ENCODE measurements at places on chromosomes 11 and 22. TPM values are rescaled to one million over a fixed set of nuclear protein-coding genes. Genes with fewer than 3 reads are reported as not detected.

DNA sequence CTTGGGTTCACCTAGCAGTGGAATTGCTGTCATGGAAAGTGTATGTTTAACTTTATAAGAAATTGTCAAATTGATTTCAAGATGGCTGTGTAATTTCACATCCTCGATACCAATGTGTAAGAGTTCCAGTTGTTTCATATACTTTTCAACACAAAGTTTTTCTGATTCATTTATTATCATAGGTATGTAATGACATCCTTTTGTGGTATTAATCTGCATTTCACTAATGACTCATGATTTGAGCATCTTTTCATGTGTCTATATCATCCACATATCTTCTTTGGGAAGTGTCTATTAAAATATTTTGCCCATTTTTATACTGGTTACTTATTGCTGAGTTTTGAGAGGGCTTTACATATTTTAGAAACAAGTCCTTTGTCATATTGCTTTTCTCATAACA lies 17.0 kb upstream of the GLYATL1B start:
- DNase-seq, result no peak

DNA sequence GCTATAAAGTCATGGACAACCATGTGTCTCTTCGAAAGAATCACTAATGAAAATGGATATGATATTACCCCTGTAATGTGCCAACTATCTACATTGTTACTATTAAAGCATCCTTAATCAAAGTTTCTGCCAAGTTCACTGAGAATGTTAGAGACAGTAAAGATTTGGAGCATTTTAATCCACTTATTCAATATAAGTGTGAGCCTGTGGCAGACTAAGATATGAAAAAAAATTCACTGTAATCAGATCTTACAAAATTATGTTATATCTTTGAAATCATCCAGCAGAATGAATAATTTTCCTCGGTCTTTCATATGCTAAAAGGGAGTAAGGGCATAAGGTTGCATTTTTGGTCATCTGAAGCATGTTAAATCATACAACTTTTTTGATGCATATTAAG lies 49.9 kb downstream of the MAML2 start:
- no peak for DNase-seq

Gene ZNF70
- 9.9 TPM for total RNA-seq

Gene THY1
- total RNA-seq, result 9.9 TPM

DNA sequence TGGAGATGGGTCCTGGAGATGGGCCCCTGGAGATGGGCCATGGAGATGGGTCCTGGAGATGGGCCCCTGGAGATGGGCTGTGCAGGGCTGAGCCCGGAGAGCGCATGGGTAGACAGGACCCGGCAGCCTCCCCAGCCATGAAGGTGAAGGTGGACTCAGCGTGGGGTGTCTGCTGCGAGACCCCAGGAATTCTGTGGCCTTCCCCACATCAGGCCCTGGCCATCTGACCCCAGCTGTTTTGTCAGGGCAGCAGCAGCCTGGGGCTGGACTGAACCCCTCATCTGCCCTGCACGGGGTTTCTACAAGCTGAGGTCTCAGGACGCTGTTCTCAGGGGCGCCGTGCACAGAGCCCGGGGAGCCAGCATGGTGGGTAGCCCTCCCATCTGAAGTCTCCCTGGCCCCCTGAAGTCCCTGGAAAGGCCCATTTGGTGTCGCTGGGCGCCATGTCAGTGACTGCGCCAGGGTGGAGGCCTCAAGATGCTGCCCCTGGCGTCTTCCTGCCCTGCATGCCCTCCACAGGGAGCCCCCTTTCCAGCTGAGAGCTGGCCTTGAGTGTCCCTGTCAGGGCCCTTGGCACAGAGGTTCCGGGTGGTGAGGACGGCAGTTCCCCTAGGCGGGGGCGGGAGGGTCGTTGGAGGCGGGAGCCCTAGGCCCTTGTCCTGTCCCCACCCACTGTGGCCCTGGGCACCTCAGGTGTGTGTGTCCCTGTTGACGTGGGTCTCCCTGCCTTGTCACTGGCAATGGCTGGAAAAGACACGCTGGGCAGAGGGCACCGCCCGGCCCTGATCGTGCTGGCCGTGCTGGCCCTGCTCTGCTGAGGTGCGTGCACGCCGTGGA lies 5.4 kb downstream of the BRSK2 start:
- DNase-seq, result peak; percentile 16

Gene BDNF
- total RNA-seq, result not detected

DNA sequence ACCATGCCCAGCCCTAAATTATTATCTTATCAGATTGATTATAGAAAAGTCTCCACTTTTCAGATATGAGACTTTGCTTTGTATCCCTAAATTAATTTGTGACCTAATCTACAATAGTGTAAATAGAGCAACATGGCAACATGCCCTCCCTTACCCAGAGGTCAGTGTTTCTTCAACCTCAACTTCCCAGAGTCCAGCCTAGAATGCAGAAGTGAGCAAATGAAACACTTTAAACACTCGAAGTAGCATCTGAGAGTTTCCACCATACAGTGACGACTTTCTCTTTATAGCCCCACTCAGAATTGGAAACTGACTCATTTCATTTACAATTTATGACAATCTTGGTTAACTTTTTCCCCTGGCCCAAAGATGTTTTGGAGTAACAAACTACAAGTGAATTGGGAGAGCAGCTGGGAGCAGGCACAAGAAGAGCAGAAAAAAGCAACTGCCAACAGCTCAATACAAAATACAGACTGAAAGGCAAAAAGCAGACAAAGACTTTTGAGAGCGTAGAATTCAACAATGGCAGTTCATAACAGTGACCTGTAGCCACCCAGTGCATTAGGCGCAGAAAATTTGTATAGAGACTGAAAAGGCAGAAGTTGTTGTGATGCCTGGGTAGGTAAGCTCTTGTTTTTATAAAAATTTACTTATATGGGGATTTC lies 10.1 kb upstream of the BLID start:
- no peak for DNase-seq

Gene IFITM10
- 0.26 TPM for total RNA-seq

Gene MCHR1
- total RNA-seq, result not detected

- DNase-seq, result peak; percentile 94
These were observed at the start of gene TTC17 for GRCh38 chr11:43358801-43359421. TSS of gene TTC17 (plus strand) at chr11:43358920. CDS start at chr11:43358955, 35 bp downstream.

- DNase-seq, result no peak
These were observed 40.4 kb downstream of the C11orf58 start for GRCh38 chr11:16778876-16779275.

DNA sequence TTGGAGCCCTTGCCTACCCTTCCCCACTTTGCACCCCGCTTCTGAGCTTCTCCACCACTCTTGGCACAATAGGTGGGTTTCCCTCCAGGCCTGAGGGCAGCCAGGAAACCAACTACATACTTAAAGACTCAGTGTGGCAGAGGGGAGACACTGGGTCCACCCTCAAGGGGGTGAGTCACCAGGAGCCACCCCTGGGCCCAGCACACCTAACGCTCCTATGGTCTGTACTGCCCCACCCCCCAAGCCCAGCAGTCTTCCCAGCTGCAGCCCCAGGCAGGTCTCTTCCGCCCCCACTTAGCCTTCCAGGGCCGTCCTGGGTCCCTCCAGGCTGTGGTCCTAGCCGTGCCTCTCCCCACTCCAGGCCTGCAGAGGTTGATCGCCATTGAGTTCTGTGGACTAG lies 3.2 kb upstream of the TMPRSS13 start:
- DNase-seq, result no peak

DNA sequence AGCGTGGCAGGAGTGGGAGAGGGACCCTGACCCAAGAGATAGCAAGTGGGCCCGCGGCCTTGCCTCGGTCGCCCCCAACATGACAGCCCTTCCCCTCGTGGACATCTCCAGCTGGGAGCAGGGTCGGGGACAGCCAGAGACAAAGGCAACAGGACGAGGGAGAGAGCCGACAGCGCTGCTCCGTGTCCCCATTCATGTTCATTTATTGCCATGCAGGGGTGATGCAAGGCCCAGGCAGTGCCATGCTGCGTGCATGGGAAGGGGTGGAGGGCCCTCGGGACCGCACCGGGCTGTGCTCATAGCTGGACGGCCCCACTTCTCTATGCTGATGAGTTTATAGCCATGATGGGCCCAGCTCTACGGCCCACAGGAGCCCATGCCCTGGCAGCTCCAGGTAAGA lies 12.7 kb downstream of the MRPL23 start:
- DNase-seq, result no peak

DNA sequence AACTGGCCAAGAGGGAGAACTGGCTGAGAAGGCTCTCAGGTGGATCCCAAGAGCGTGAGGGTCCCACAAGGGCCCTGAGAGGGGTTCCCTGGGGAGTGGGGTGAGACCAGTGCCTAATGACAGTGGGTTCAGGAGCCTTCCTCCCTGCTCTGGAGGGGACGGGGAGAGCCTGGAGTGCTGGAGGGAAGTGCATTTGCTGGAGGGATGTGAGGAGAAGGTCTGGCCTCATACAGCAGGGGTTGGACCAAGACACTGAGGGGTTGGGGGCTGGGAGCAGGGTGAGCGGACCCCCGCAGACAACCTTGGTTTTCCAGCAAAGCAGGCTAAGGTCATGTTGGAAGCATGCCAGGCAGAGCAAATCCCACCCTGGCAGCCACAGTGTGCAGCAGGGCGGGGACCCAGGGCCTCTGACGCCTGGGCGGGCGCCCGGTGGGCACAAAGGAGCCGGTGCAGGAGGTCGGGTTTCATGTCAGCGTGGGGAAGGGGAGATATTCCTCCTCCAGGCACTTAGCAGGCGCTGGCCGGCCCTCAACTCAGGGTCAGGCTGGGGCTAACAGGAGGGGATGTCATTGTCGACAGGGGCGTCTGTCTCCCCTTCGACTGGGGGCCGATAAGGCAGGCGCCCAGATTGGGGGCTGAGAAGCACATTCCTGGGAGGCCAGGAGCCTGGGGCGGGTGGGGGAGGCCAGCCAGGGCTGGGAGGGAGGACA lies 3.1 kb upstream of the DERL3 start:
- no peak for DNase-seq

Gene CCDC88B
- 8.8 TPM for total RNA-seq

- DNase-seq, result no peak
These were observed 2.2 kb downstream of the NCAM1 start for GRCh38 chr11:112963368-112963955.

Gene FOLH1
- 0.33 TPM for total RNA-seq

GRCh38 chr22:35746248-35746647 lies 28.6 kb downstream of the APOL5 start:
- DNase-seq, result peak; percentile 37

GRCh38 chr11:108680271-108680670 lies 15.4 kb downstream of the DDX10 start:
- no peak for DNase-seq

Gene CCDC188
- total RNA-seq, result not detected

DNA sequence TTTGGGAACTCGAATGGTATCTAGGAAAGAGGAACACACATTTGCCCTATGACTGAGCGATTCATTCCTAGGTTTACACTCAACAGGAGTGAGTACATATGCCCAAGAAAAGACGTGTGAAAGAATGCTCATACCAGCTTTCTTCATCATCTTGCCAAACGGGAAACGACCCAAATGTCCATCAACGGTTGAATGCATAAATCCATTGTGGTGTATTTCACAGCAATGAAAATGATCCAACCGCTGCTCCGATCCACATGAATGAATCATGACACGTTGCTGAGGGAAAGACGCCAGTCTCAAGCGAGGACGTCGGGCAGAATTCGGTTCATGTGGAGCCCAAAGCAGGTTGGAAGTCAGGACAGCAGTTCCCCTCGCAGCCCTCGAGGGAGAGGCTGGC lies 71.5 kb downstream of the CYTH4 start:
- no peak for DNase-seq

GRCh38 chr11:73968356-73968966 lies 14.2 kb downstream of the UCP2 start:
- DNase-seq, result no peak

DNA sequence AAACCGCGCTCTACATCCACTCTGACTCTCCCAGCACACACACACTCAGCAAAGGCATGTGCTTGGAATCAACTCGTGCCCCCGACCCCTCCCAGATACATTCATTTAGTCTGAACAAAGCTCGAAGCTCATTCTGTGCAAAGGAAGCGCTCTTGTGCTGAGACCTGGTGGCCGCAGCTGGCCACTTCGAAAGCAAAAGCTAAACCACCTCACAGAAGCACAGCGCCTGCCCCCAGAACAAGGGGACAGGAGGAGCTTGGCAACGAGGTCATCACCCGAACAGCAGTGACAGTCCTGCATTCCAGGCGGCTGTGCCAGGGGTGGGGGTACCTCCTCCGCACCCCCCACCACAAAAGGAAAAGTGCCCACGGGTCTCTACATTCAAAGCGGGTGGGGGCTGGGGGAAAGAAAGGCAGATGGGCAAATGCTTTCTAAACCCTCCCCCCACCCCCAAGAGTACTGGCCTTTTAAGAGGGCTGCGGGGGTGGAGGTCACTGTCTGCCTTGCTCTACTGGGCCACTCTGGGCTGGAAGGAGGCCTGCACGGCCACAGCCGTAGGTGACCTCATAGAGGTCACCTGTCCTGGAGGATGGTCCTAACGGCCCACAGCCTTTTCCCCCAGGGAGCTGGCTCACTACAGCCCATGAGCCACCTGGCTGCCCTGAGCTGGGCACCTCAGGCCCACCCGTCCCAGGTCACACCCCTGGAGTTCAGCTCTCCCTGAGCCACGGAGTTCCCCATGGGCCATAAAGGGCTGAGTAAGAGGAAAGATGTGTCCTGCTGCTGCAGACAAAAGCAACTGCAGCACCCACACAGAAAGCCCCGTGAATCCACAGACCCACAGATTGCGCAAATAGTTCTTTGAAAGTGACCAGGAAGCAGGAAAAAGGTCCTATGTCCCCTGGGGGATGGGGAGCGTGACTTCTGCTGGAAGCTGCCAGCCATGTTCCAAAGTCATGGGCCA lies 21.3 kb downstream of the CBX7 start:
- peak; percentile 22 for DNase-seq

- no peak for DNase-seq
These were observed 149.5 kb downstream of the PGR start for GRCh38 chr11:100980156-100980555.

GRCh38 chr11:30364139-30364836 lies 41.4 kb downstream of the ARL14EP start:
- DNase-seq, result no peak

- no peak for DNase-seq
These were observed 9.4 kb upstream of the FBLN1 start for GRCh38 chr22:45493286-45493771.

GRCh38 chr11:69721745-69722144 lies 17.9 kb upstream of the FGF19 start:
- peak; percentile 49 for DNase-seq

GRCh38 chr22:27262361-27262760 lies 539.2 kb downstream of the MN1 start:
- no peak for DNase-seq

- no peak for DNase-seq
These were observed 147.9 kb upstream of the CADM1 start for GRCh38 chr11:115652094-115652493.

Gene TMPRSS5
- total RNA-seq, result 0.33 TPM

DNA sequence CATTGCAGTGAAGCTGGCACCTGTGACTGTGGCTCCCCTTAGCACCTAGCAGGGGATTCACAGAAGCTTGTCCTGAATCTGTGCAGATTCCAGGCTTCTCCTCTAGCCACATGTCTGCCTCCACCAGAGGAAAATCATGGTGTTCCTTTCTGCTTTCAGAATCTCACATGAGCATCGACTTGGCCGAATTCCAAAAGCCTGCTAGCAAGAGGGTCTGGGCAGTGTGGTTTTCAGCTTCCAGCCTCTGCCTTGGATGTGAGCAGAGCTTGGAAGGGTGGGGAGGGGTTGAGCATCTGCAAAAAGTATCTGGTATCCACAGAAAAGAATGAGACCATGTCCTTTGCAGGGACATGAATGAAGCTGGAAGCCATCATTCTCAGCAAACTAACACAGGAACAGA lies 911.1 kb downstream of the TBC1D22A start:
- DNase-seq, result no peak
